Spinal cord (tissue), 10 donors: ENCODE measurements at places on chromosomes 2 and 18. TPM values are rescaled to one million over a fixed set of nuclear protein-coding genes. Genes with fewer than 3 reads are reported as not detected.
A peak's percentile ranks its signal among the peaks of the same experiment; 100 is the strongest.

The C2orf15 gene
- total RNA-seq, result 2.8 TPM

The MAP3K19 gene
- 6.9 TPM for total RNA-seq

The RNF103 gene
- total RNA-seq, result 48.1 TPM

The TNS1 gene
- total RNA-seq, result 46.9 TPM

The PDCL3 gene
- 15.4 TPM for total RNA-seq

The SFTPB gene
- not detected for total RNA-seq

DNA sequence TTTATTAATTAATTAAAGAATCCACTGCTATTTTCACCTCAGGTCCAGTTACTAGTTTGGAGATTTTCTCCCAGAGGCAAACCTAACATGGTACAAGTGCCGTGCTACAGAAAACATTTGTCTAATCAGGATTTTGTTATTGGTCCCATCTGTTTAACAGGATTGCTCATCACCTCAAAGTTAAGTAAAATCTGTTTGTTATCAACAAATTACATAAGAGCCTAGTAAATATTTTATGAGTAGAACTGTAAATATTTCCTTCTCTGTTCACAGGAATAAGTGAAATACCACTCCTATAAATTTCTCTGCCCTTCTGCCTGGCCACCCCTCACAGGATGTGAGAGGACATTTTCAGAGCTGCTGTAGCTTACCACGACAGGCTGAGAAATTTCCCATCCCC lies 200.2 kb downstream of the RAD51AP2 start:
- no peak overlapping the region for H3K4me3 ChIP-seq
- no peak overlapping the region for H3K27ac ChIP-seq
- DNase-seq, result no peak

GRCh38 chr2:43228756-43229659 lies 2.6 kb upstream of the ZFP36L2 start:
- no peak overlapping the region for H3K4me3 ChIP-seq
- H3K36me3 ChIP-seq, result peaks cover 23% of the 10 kb centered on the region
- peaks cover 21% of the 10 kb centered on the region for H3K4me1 ChIP-seq
- DNase-seq, result no peak
- peaks cover 13% of the 10 kb centered on the region for H3K27me3 ChIP-seq
- H3K27ac ChIP-seq, result peak overlapping the region; percentile 49

- no peak overlapping the region for H3K4me3 ChIP-seq
- no peak for DNase-seq
- no peak overlapping the region for H3K27ac ChIP-seq
- no peaks in the 10 kb centered on the region for H3K27me3 ChIP-seq
Measured at GRCh38 chr18:45166341-45166835, 448.9 kb upstream of the SLC14A2 start.

DNA sequence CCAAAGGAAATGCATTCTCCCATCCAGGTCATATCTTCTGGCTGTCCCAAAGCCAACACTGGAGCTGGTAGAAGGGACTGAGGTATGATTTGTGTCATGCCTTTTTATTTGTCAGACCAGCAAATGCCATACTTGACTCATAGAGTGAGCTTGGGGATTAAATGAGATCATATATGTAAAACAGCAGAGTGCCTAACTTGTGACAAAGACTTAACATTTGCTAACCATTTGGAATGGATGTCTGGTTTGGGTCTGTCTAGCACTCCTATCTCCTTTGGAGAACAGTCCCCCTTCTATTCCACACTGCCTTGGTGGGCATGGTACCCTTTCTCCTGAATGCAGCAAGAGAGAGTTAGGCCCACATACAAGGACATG lies 128.5 kb upstream of the LGALSL start:
- H3K36me3 ChIP-seq, result no peaks in the 10 kb centered on the region
- no peak for DNase-seq
- no peak overlapping the region for H3K4me3 ChIP-seq

- H3K36me3 ChIP-seq, result no peaks in the 10 kb centered on the region
- DNase-seq, result no peak
- H3K27me3 ChIP-seq, result no peaks in the 10 kb centered on the region
- no peak overlapping the region for H3K4me3 ChIP-seq
Measured at GRCh38 chr2:198283146-198283545, 478.8 kb downstream of the PLCL1 start.

DNA sequence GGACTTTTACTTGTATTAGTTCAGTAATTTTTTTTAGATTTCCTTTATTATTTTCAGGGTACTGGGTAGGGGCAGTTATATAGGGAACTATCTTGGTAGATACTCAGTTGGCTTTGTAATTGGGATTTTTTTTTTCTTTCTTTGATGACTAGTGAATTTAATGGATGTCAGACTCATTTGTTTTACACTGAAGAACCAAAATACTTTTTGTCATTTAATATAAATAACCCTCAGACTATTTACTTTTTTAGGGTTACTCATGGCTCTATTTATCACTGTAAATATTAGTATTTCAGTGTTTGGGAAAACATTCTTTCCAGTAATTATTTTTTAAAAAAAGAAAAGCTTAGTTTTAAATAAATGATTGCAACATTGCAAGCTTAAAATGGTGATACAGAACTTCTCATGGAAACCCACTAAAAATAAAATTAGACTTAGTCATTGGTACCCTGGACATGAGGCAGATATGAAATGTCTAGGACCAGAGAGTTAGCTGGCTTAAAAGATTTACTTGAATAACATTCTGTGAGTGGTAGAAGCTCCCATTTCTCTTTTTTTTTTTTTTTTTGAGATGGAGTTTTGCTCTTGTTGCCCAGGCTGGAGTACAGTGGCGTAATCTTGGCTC lies 74.4 kb upstream of the CYP20A1 start:
- H3K27ac ChIP-seq, result no peak overlapping the region
- no peaks in the 10 kb centered on the region for H3K27me3 ChIP-seq
- DNase-seq, result no peak
- H3K4me1 ChIP-seq, result no peaks in the 10 kb centered on the region
- peaks cover 3% of the 10 kb centered on the region for H3K36me3 ChIP-seq
- H3K4me3 ChIP-seq, result no peak overlapping the region

- DNase-seq, result no peak
- H3K4me1 ChIP-seq, result peaks cover 6% of the 10 kb centered on the region
- H3K27ac ChIP-seq, result no peak overlapping the region
- H3K27me3 ChIP-seq, result no peaks in the 10 kb centered on the region
Measured at GRCh38 chr2:5834501-5834900, 142.3 kb downstream of the SOX11 start.

DNA sequence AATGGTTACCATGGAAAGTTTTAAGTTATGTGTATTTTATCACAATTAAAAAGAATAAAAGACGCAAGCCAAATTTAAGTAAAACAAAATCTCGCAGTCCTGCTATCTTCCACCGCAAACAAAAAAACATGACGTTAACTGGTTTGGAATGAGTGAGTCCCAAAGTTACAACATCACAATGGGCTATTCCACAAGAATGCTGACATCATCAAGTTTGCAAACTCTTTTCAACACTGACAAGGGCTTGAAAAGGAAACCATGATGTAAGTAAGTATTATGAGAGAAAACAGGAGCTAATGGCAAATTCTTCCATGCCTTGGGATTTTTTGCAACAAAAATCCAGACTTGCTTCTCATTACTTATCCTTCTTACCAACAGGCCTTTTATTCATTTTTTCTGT lies 31.1 kb downstream of the SIGLEC15 start:
- H3K27me3 ChIP-seq, result no peaks in the 10 kb centered on the region
- H3K27ac ChIP-seq, result no peak overlapping the region
- peaks cover 37% of the 10 kb centered on the region for H3K36me3 ChIP-seq
- H3K4me1 ChIP-seq, result no peaks in the 10 kb centered on the region

- H3K36me3 ChIP-seq, result no peaks in the 10 kb centered on the region
- H3K4me3 ChIP-seq, result no peak overlapping the region
- H3K27me3 ChIP-seq, result no peaks in the 10 kb centered on the region
- no peak for DNase-seq
- no peak overlapping the region for H3K27ac ChIP-seq
Measured at GRCh38 chr18:67301592-67301991, 214.9 kb downstream of the DSEL start.

DNA sequence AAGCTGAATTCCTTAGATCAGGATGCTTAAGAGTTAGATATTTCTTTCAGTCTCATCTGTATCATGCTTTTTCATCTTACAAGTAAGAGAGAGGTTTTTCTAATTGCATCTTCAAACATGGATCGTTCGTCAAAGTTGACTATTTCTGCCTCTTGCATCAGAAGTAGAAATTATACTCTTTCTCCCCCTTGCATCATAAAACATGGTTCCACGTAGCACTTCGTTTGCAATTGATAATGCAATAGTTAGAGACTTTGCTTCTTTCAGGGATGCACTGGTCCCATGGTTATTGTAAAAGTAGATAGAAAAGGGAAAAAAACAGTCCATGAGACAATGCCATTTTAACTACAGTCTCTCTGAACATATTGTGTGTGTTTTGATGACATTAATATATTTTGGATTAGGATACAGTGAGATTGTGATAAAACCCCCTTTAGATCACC lies 75.1 kb upstream of the PARD3B start:
- no peaks in the 10 kb centered on the region for H3K36me3 ChIP-seq
- no peak overlapping the region for H3K27ac ChIP-seq
- H3K4me1 ChIP-seq, result peaks cover 2% of the 10 kb centered on the region

DNA sequence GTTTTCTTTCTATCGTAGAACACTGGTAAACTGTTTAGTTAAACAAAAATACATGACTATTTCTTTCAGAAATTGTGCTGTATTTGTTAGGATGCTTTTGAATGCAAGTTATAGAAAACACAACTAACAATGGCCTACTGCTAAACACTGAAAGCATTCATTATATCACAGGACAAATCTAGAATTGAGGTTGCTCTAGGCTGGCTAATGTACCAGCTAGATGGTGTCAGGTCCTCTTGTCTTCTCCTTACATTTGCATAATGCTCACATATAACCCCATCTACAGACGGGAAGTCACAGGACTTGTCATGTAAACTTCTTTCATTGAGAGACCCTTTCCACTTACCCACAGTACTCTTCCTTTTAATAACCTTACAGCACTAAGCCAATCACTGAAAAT lies 586.8 kb downstream of the DSC3 start:
- H3K27ac ChIP-seq, result no peak overlapping the region
- H3K4me3 ChIP-seq, result no peak overlapping the region
- DNase-seq, result no peak
- H3K4me1 ChIP-seq, result no peaks in the 10 kb centered on the region
- H3K36me3 ChIP-seq, result no peaks in the 10 kb centered on the region
- no peaks in the 10 kb centered on the region for H3K27me3 ChIP-seq

DNA sequence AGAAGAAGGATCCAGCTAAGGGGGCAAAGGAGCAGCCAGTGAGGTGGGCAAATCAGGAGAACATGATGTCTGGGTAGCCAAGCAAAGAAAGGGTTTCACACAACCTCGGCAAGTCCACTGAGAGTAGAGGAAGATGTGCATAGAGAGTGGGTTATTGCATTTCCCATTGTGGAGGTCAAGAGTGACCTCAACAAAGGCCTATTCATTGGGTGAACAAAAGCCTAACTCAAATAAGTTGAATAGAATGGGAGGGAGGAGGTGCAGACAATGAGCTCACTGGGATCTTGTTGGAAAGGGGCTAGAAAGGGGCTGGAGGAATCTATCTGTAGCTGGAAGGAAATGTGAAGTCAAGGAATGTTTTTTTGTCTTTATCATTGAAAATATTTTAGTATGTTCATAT lies 14.0 kb upstream of the PDCL3 start:
- H3K27ac ChIP-seq, result no peak overlapping the region
- H3K27me3 ChIP-seq, result no peaks in the 10 kb centered on the region
- no peaks in the 10 kb centered on the region for H3K36me3 ChIP-seq
- H3K4me3 ChIP-seq, result no peak overlapping the region
- no peaks in the 10 kb centered on the region for H3K4me1 ChIP-seq

DNA sequence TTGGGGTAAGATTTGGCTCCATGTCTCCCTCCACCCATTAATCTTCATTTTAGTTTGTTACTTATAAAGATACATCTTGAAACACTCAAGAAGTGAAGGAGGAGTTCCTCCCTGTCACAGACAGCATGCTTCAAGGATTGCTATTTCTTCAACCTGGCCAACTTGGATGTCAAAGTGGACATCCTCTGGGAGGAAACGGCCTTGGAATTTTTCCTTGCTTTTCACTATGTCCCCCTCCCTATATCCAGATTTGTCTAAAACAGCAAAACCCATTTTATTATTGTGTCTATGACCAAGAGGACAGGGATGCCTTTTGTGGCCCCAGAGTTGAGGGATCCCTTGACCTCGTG lies 242.9 kb downstream of the LPIN1 start:
- H3K36me3 ChIP-seq, result no peaks in the 10 kb centered on the region
- no peak overlapping the region for H3K4me3 ChIP-seq
- no peaks in the 10 kb centered on the region for H3K27me3 ChIP-seq

DNA sequence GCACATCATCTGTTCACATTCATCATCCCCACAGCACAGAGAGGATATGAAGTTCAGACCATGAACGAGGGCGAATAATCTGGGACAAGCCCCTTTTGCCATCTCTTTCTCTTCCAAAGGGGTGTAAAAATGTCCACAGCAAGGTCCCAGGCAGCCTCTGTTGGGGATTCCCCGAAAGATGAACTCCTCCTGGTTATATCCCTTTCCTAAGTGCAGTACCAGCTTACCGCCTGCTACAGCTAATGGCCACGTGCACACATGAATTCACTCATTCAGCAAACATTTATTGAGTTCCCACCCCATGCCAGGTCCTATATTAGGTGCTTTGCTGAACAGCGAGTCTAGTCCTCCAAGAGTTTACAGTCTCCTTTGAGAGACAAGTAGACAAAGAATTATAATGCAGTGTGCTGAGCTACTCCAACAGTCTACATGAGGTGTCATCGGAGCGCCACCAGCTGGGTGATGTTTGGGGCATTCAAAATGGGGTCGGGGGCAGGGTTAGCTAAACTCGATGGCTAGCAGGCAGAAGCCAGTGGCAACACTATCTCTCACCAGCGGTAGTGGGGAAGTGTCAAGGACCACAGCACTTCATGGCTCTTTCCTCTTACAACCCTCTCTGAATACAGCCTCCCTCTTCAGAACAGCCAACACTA lies 228.9 kb downstream of the TMEM163 start:
- no peaks in the 10 kb centered on the region for H3K27me3 ChIP-seq
- no peaks in the 10 kb centered on the region for H3K4me1 ChIP-seq
- no peak overlapping the region for H3K4me3 ChIP-seq
- no peaks in the 10 kb centered on the region for H3K36me3 ChIP-seq
- DNase-seq, result no peak
